ENCODE measurements at places on chromosomes 11 and 22.

DNA sequence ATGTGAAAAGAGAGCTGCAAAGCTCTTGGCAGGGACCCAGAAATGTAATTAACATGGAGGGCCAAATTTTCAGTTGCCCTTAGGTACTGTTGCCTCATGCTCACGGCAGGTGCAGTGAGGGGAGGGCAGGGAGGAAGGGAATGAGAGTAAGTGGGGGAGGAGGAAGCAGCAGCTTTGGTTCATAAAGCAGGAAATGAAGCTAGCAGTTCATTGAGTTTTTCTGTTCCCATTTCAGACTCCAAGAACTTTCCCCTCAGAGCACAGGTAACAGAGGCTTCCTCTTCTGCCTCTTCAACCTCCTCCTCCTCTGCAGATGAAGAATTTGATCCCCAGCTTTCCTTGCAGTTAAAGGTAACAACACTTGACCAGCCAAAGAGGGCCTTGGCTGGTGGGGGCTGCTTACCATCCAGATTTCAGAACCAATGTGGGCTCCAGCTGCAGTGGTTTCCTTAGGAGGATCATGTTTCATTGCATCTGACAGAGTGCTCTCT, 57.9 kb upstream of the PARVA start:
- peak; percentile 69 for DNase-seq

DNA sequence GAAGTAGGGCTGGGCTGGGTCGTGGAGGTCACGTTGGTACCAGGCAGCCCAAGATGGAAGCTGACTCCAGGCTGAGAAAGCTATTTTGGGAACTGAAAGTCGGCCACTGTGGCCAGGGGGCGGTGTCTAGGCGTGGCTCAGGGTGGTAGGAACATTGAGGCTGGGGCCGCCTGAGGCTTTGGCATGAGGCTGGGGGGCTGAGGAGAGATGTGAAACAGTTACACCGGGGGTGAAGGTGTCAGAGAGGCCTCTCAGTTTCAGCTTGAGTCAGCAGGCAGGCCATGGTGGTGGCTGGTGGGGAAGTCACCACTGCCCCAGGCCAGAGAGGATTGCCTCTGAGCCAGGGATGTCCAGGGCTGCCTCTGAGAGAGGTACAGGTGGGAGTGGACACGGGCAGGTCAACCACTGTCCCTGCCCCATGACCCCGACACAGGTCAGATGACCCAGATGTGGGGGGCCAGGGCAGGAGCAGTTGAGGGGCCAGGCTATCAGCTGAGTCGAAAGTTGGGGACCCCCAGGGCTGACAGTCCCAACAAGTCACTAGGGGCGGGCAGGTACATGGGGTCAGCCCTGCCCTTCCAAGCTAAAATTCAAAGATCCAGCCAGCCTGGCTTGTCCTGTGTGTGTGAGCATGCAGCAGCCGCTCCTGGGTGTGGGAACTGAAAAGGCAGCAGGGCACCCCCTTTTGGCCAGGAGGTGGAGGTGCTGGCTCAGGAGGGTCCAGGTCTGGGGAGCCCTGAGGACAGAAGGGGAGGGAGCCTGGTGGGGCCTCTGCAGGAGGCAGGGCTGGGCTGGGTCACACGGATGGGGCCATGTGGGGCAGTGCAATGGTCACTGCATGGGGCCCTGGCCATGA, 7.2 kb downstream of the KCNK7 start:
- no peak for DNase-seq

DNA sequence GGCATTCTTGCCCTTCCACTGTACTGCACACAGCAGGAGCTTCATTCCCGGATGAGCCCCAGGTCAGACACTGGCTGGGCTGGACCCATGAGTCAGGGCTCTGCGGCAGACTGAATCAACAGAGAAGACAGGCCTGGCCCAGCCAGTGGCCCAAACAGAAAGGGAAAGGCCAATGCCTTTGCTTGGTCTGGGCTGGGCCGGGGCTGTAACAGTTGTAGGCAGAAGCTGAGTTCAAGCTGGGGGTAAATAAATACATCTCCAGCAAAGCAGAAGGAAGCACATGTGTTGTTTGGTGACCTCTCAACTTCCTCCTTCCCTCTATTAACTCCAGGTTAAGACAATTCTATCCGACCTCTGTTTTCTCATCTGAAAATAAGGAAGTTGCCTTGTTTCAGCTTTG, 1.8 kb upstream of the SMIM35 start:
- no peak for DNase-seq

DNA sequence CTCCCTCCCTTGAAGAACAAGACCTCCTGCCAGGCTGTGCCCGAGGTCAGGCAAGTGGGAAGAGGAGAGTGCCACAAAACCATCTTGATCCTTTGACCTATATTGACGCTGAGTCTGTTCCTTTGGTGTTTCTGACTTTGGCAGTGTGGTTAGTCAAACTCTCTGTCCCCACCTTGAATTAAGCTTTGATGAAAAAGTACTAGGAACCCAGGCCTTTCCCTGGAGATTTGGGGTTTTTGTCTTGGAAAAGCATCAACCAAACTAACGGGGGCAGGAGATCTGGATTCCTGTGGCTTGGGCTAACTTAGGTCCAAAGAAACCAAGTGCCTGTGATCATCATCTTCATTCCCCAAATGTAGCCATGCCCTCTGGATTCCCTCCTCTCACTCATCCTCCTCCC, 40.4 kb downstream of the ARFGAP2 start:
- DNase-seq: no peak

DNA sequence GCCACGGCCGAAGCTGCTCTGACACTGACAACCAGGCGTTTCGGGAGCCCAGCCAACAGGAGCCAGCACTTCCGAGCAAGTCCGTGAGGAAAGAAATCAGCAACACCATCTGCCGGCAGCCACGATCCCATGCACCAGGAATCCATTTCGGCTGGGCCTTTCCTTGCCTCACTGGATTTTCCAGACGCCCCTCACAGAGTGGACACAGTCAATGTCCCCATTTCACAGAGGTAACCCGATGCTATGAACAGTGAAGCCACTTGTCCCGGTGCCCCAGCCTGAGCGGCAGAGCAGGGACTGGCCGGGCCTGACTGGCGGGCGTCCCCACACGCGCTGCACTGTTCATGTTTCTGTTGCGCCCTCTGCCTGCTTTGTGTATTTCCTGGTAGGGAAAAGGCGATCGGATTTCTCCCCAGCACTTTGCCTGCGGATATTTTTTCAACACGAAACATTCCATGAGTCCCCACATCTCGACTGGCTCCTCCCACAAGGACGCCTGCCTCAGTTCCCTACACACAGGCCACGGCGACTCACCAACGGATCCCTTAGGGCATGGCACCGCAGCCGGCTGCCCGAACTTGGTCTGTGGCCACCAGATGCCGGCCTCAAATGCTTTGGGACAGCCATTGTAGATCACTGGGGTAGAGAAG, 55.3 kb downstream of the TRMU start:
- DNase-seq: no peak

- no peak for DNase-seq
Measured at GRCh38 chr11:36974771-36975170, 376.7 kb upstream of the RAG2 start.

DNA sequence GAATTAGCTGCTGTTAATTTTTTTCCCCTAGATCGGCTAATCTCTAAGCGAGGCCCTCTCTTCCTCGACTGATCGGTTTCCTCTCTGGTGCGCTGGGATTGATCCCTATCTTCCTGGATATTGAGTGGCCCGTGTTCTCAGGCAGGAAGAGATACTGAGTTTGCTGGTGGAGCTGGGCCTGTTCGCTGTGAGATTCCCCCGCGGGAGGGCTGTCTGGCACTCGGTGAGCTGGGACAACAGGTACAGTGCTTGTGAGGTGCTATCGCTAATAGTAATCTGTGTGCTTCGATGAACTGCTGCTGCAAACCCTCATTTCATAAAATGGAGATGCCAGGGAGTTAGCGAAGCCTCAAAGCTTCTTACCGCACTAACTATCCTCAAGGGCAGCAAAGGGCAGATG, 310.3 kb downstream of the NXPE2 start:
- no peak for DNase-seq

DNA sequence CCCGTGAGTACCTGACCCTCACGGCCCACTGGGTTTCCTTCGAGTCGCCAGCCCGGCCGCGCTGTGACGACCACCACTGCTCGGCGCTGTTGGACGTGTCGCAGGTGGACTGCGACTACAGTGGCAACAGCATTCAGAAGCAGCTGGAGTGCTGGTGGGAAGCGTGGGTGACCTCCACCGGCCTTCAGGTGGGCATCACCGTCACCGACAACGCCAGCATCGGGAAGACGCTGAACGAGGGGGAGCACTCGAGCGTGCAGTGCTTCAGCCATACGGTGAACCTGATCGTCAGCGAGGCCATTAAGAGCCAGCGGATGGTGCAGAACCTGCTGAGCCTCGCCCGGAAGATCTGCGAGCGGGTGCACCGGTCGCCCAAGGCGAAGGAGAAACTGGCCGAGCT, 32.2 kb downstream of the ZBED4 start:
- DNase-seq: no peak

GRCh38 chr11:134244593-134244992, 8.6 kb downstream of the THYN1 start:
- DNase-seq: no peak

GRCh38 chr22:42340150-42340549, 69.7 kb upstream of the TCF20 start:
- DNase-seq: no peak

DNA sequence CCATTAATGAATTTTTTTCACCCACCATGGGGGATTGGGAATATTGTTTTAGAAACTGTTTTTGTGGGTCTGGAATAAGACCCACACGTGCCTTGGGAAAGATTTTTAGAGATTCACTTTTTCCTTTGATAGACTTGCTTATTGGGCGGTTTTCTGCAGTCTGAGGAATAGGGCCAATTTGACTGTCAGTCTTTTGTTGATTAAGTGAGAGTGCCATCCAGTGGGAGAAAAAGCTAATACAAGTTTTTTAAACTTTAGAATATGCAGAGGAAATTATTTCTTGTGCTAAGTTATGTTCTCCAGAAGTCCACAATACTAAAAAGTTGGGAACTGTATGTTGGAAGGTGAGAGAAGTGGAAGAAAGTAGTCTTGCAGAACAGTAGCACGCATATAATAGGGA, 56.1 kb downstream of the PRMT3 start:
- no peak for DNase-seq

- DNase-seq: no peak
Measured at GRCh38 chr11:119625206-119625978, 103.6 kb downstream of the NECTIN1 start.

All from left renal cortex interstitium (tissue), 4 donors.